ENCODE measurements at places on chromosomes 1 and 21.

GRCh38 chr1:40984066-40984465 lies 4.6 kb downstream of the CTPS1 start:
- no peak for DNase-seq

DNA sequence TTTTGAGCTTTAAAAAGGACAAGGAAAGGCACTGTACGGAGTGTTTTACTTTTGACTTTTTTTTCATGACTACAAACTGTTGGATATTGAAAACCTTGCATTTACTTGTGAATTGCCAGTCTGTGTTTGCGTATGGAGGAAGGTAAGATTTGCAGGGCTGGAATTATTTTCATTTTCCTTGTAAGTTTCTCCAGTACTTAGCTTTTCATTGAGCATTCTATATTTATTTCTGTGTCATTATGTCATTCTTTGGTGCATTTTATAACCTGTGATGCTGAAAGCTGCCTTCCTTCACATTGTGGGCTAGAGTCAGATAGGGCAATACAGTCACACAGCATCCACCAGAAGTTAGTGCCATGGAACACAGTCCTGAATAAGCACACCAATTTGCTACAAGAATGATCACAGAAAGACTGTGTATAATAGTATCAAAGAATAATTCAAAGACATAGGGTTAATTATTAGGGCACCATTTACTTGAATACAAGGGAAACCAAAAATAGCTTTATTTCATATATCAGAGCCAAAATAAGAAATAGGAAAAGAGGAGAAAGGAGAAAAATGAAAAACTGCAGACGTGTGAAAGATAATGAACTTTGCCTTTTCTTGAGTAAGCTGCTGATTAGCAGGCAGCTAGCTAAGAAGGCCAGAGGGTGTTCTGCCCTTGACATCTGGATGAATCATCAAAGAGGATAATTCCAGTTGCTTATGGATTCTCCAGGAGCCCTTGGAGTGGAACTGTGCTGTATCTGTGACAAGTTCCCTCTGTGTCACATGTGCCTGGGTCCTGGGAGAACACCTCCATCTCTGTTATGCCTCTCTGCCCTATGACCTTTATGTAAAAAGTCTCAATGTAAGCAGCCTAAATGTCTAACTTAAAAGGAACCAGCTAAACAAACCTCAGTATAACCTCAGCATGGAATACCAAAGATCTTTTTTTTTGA lies 8.0 kb upstream of the FAM20B start:
- DNase-seq = no peak

GRCh38 chr21:40759061-40759460 lies 87.9 kb downstream of the DSCAM start:
- no peak for DNase-seq

- no peak for DNase-seq
These were observed 29.1 kb upstream of the TRABD2B start for GRCh38 chr1:48026275-48026674.

DNA sequence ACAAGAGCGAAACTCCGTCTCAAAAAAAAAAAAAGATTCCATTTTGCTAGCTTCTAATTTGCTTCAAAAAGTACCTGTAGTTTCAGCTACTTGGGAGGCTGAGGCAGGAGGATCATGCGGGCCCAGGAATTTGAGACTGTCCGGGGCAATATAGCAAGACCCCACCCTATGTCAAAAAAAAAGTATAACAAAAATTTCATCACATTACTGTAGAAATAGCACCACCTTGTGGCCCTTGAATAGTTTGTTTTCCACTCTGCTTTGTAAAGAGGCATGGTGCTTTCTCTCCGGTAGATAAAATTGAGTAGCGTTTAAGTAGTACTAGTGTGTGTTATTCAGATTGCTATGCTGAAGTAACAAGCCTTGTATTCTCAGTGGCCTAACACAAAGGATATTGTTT lies 18.2 kb upstream of the MSTO1 start:
- DNase-seq = peak; percentile 72

DNA sequence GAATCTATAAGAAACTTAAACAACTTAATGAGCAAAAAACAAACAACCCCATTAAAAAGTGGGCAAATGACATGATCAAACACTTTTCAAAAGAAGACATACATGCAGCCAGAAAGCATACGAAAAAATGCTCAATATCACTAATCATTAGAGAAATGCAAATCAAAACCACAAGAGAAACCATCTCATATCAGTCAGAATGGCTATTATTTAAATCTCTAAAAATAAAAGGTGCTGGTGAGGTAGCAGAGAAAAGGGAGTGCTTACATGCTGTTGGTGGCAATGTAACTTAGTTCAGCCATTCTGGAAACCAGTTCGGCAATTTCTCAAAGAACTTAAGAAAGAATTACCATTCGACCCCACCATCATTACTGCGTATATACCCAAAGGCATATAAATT lies 147.7 kb downstream of the FAF1 start:
- no peak for DNase-seq

GRCh38 chr1:220754918-220755295 lies 6.8 kb downstream of the MTARC2 start:
- DNase-seq = no peak

DNA sequence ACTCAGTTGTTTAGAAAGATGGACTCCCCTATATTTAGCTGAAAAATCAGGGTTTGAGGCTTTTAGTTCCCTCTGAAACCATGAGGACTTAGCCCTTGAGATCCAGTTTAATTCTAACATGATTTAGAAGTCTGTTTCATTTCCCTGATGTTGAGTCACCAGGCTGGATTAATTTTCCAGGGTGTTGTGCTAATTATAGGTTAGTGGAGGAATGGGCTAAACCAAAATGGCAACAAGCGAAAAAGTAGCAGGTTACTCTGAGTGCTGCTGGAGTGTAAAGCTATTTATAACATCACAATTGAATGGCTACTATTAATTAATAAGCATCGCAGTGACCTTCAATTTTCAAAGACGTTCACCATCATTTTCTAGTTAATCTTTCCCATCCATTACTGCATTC lies 15.5 kb upstream of the USP24 start:
- DNase-seq = no peak

- no peak for DNase-seq
These were observed 68.4 kb upstream of the DPYD start for GRCh38 chr1:97989094-97989680.

- no peak for DNase-seq
These were observed 120.3 kb upstream of the SPATA6 start for GRCh38 chr1:48592330-48592729.

DNA sequence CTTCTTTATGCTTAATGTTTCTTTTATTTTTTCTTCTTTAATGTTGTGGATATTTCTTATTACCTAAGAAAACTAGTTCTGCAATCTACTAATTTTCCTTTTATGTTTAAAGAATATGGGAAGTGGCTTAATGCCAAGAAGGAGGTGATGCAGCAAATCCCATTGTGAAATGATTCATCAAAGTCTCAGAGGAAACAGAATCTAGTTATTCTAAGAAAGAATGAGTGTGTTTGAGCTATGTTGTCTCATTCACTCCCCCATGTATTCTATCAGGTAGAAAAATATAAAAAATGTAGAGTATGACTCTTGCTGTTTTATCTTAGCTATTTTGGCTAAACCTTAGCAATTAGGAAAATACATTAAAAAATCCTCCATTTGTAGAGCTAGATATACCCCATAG lies 659.9 kb upstream of the RGS18 start:
- no peak for DNase-seq

GRCh38 chr21:17988102-17988437 lies 168.9 kb upstream of the C21orf91 start:
- no peak for DNase-seq

- DNase-seq = no peak
These were observed 254.7 kb downstream of the USH2A start for GRCh38 chr1:216168546-216168945.

GRCh38 chr1:248837781-248838356 lies at the start of gene ZNF672:
Gene ZNF672 (plus strand): TSS chr1:248838224. CDS start chr1:248847275, 9,051 bp downstream.
- peak; percentile 89 for DNase-seq

- no peak for DNase-seq
These were observed 197.3 kb downstream of the MATN1 start for GRCh38 chr1:30525971-30526651.

DNA sequence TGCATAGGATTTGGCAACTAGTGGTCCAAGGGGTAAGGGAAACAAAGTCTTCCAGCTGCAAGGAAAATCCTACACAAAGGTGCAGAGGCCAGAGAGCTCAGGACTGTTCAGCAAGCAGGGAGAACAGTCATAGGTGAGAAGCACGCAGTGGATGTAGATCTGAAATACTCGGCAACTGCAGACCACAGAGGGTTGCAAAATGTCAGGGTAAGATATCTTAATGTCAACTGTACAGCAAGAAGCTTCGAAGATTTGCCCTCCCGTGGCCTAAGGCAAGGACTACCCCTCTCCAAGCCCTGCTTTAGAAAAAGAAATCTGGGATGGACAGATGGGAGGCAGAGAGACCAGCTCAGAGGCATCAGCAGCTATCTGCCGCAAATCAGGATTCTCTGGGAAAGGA lies 153.4 kb upstream of the IRF2BP2 start:
- no peak for DNase-seq

- DNase-seq = no peak
These were observed 25.7 kb downstream of the C21orf91 start for GRCh38 chr21:17793246-17794123.

- no peak for DNase-seq
These were observed 26.1 kb upstream of the PSMG1 start for GRCh38 chr21:39209334-39209688.

- peak; percentile 49 for DNase-seq
These were observed 643.0 kb downstream of the KIF26B start for GRCh38 chr1:245797592-245798348.

GRCh38 chr1:189323091-189323490 lies 1154.6 kb downstream of the BRINP3 start:
- no peak for DNase-seq

GRCh38 chr1:244326757-244327156 lies 125.0 kb downstream of the ADSS2 start:
- no peak for DNase-seq

GRCh38 chr1:185520188-185520920 lies 203.3 kb upstream of the IVNS1ABP start:
- no peak for DNase-seq

DNA sequence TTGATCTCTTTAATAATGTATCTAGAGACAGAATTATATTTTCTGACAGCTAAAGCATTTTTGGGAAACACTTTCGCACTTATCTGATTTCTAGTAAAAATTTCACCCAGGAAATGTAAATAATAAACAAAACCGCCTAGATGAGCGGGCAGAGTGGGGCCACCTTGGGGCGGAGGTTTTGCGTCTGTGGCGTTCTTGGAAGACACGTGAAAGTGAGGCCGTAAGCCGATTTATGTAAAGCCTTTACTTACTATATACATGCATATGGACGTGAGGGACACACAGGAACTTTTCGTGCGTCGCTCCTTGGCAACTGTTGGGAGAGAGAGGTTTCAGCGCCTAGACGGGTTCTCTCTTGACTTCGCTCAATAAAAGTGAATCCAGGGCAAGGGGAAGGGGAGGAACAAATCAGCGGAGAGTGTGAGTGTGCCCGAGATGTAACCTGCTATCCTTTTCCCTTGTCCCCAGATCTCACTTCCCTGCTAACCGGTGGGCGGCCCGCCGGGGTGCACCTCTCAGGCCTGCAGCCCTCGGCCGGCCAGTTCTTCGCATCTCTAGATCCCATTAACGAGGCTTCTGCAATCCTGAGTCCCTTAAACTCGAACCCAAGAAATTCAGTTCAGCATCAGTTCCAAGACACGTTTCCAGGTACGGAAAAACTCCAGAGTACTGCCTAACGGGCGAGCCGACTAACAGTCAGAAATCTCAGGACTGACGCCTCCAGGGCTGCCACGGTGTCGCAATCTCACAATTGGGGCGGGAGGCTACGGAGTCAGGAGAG lies 1.7 kb downstream of the HLX start:
- no peak for DNase-seq

DNA sequence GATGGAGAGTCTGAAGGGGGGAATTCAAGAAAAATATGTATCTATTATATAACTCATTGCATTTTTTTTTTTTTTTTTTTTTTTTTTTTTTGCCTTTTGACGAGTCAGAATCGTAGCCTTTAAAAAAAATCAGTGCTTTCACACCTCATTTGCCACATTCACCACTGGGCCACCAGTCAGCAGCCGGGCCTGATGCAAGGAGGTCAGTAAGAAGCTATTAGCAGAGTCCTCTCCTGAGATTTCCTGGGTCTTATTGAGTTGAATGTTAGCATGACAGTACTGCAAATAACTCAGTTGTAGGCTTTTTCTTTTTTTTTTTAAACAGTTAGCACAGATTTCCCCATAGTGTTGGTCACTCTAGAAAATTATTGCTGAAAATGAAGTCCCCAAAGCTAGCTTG lies 139.8 kb downstream of the SPATA17 start:
- no peak for DNase-seq

- DNase-seq = no peak
These were observed 47.8 kb upstream of the PBX1 start for GRCh38 chr1:164511001-164511705.

- DNase-seq = no peak
These were observed 30.0 kb downstream of the ZNF697 start for GRCh38 chr1:119617751-119618691.

DNA sequence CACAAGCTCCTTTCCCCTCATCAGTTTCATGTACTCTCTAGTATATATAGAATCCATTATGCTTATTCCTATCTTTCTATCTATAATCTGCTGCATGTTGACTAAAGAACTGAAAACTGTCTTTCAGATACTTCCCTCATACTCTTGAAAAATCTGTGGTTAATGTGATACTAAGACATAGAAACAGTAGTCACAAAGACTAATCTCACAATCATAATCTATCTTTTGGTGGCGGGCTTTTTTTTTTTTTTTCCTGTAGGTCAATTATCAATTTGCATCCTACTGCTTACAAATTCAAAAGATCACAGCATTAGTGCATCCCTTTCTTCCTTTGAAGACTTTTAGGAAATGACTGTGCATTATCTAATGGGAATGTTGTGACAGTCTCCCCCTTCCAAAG lies 4.7 kb downstream of the UBR4 start:
- DNase-seq = no peak

GRCh38 chr1:5949085-5949760 lies 43.0 kb downstream of the NPHP4 start:
- DNase-seq = no peak

DNA sequence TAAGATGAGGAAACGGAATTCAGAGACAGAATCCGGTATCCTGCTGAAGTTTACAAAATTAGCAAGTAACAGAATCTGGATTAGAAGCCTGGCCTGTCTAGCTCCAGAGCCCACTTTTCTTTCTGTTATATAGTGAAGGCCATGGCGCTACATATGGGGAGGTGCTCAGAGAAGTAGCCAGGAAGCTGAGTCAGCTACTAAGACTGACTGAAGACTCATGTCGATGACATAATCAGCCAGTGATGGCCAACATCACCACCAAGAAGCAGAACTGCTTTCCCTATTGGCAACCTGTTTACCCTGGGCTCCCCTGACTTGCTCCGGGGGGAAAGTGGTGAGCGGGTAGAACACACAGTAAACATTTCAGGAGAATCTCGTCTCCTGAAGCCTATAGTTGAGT lies 18.8 kb downstream of the LRRC52 start:
- DNase-seq = no peak

DNA sequence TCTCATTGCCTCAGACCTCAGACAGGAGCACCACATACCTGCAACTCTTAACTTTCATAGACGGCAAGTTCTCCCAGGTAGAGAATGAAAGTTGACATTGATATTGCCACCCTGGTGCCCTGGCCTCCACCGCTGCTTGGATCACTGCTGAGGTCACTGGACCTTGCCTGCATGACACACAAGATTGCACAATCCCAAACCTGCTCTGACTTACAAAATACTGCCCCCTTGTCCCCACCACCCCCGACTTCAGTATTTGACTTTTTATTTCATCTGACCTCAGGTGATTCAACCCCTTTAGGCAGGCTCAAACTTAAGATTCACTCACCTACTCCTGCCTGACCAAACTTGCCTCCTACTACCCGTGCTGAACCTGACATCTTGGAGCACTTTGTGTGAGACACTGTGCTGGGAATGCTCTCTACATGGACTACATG lies 43.1 kb upstream of the S1PR1 start:
- no peak for DNase-seq

GRCh38 chr1:47941609-47942239 lies 55.5 kb downstream of the TRABD2B start:
- no peak for DNase-seq
